Activated CD8-positive, alpha-beta memory T cell treated with anti-CD3 and anti-CD28 coated beads for 4 hours (primary cell): ENCODE measurements at places on chromosomes 5 and 9.

DNA sequence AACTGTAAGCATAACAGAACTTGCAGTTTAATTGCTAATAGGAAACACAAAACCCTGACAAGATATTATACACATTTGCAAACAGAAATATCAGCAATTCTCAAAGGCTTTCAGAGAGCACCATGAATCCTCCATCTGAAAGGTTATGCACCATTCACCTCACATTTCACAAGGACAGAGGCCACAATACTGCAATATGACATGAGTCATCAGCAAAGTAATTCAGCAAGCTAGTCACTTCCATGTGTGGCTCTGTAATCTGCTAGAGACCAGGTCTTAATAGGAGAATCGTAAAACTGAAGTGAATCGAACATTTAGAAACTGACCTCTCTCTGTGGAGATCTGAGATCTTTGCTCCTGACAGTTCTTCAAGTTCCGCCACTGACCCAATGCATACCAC, 28.3 kb downstream of the IARS1 start:
- DNase-seq, result no peak

- DNase-seq, result no peak
These were observed 238.3 kb downstream of the MEF2C start for GRCh38 chr5:88644676-88645075.

GRCh38 chr9:86697999-86698398, 249.3 kb downstream of the GAS1 start:
- no peak for DNase-seq

DNA sequence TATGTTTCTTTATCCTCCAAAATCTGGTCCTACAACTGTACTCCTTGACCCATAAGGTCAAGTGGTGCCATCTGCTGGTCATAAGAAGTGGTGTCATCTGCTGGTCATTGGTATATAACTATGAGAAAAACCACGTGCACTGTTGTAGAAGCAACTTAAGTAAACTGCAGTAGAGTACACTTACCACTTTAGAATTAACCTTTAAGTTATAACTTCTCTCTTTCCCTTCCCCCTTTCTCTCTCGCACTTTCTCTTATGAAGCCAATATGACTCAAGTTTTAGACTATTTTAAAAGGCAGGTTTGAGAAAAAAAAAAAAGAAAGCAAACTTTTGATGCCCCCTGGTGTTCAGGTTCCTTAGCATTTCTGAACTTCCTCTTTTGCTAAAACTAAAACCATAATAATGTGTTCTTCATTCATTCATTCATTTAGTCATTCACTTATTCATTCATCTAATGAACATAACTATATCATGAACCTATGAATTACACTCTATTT, 12.8 kb upstream of the MTAP start:
- DNase-seq, result peak; percentile 33

DNA sequence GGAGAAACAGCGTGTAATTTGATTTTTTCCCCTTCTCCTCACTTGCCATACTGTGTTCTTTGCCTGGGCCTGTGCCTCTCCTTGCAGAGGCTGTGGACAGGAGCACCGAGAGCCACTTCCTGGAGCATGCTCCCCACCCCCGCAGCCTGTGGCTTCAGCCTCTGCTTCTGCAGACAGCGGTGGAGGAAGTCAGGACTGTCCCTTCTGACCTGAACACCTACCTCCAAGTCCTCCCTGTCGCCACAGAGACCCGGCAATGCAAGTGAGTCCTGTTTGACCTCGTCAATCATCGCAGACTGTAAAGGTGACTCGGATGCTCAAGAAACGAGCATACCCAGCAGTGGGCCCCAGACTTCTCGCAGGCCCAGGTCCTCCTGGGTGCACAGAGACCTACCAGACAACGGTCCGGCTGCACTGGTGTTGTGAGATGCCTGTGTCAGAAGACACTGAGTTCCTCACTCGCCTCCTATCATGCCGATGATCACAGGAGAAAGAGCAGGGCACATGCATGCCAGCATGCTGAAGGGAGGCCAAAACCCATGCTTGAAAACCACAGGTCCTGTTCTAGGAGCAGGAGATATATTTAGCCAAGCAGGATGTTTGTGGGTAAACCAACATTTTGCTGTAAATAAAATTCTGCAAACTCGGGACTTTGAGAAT, 198.8 kb downstream of the AUH start:
- no peak for DNase-seq
